ENCODE measurements at places on chromosomes 5 and 9.
A peak's percentile ranks its signal among the peaks of the same experiment; 100 is the strongest.

DNA sequence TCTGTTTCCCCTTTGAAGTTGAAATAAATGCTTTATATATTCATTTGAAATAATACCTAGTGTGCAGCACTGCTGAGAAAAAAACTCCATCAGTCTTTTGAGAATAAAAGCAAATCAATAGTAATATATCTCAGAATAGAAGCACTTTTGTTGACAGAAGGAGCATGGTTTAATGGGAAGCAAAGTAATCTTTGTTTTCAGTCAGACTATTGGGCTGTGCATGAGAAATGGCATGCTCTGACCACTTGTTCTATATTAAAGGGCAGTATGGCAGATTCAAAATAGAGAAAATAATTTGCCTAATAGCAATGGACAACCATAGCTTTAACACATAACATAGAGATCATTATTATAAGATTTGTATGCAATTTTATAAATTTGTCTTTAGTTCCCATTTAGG is 12.4 kb downstream of the CDH10 start:
- no peak for DNase-seq

GRCh38 chr9:134571326-134571931 is 70.2 kb upstream of the COL5A1 start:
- DNase-seq, result no peak

GRCh38 chr9:13281356-13282016 is 2.0 kb upstream of the MPDZ start:
- no peak for DNase-seq

- DNase-seq, result no peak
Observed at GRCh38 chr5:133373121-133373870, 239.0 kb downstream of the FSTL4 start.

GRCh38 chr9:133986061-133986460 is 6.1 kb downstream of the VAV2 start:
- no peak for DNase-seq

DNA sequence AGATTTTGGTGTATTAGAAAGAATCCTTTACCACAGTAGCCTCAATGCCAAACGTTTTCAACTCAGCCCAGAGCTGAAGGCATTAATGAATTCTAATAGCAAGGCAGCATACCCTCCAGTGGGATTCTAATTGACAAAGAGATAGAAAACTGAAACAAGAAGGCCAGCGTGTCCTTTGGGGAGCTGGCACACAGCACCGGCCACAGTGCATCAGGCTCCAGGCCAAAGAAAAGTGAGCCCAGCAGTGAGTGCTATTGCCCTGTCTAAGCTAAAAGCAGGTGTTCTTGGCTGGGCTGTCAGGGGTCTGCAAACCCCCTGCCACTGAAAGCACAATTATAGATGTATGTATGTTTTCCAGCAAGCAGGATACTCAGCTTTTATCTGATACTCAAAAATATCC is 40.4 kb downstream of the PPIC start:
- no peak for DNase-seq

DNA sequence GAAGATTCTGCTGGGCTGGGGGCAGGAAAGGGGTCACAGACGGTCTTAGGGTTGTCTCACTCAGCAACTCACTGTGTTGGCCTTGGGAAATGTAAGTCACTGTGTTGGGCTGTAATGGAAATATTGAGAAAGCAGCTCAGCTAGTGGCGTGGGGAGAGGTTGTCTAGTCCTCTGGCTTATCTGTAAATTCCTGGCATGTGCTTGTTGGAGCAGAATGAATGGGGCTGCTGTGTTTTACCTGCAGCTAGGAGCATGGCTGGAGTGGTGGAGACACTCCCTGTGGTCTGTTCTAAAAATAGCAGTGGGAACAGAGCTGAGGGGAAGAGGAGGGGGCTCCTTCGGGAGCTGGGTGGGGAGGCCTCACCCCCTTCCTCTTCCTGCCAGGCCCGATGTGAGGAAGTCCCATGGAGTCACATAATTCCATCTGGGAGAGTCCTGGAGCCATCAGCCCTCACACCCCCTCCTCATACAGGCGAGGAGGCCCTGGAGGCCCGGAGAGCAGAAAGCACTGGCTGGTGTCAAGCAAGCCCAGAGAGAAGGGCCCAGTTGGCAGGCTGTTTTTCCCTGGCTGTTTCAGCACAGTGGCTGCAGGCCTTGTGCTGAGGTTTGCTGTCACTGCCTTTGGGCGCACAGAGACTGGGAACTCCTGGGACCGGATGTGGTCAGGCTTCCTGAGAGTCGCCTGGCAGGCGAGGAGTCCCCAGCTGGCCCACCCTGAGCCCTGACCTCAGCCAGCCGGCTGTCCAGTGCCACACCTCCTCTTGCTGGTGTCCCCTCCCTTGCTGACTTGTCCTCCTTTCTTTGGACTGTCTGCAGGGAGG is 84.9 kb downstream of the RGS3 start:
- no peak for DNase-seq

DNA sequence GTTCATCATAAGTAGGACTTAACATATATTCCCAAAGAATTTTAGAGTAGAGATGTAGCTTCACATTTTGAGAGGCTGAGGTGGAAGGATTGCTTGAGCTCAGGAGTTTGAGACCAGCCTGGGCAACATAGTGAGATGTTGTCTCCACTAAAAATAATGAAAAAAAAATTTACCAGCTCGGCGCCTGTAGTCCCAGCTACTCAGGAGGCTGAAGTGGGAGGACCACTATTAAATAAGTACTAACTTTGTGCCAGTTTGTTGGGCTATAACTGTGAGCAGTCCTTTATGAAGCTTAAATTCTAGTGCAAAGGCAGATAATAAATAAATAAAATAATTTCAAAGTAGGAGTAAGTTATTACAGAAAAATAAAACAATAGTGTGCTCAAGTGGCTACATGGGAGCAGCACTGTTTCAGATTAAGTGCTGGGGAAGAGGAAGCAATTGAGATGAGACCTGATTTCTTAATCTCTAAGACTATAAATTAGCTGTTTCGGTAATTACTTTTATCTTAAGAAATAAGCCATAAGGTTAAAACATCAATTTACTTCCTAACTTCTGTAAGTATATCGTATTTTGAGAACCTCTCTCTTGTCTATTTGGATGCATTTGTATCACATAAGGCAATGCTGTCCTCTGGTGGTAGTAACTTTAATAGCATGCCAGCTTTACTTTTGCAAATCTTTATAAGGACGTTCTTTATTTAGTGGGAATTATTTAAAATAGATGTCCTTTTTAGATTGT is 98.9 kb downstream of the CSNK1G3 start:
- peak; percentile 44 for DNase-seq

DNA sequence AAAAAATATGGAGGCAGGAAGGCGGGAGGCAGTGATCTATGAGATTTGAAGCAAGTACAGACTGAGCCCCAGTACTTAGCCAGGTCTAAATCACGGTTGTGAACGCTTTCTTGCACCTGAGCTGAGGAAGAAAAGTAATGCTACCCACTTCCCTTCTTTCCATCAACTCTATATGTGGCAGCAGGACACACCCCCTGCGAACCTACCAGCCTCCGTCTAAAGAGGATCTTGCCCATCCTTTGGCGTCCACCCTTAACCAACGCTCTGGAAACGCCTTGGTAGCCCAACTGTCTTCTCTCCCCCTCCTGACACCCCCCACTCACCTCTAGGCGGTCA is 545 bp downstream of the HMGCS1 start:
- DNase-seq, result peak; percentile 56

DNA sequence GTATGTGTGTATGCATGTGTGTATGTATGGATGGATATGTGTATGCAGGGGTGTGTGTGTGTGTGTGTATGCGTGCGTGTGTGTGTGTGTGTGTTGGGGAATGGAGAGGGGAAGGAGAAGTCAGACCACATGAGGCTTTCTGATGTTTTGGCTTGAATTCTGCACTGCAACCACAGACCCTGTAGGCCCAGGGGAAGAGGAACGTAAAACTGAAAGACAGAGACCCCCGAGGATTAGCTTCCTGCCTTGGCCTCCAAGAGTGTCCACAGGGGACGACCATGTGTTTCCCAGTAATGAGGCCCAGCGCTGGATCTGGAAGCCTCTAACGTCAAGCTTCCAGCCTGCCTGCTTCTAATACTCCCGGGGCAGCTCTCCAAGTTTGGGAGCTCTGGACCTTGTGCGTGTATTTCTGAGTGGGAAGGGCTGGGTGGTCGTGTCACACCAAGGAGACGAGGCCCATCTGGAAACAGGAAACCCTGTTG is 5.8 kb downstream of the DCANP1 start:
- DNase-seq, result no peak

- DNase-seq, result no peak
Observed at GRCh38 chr5:72453246-72453775, 53.9 kb downstream of the ZNF366 start.

DNA sequence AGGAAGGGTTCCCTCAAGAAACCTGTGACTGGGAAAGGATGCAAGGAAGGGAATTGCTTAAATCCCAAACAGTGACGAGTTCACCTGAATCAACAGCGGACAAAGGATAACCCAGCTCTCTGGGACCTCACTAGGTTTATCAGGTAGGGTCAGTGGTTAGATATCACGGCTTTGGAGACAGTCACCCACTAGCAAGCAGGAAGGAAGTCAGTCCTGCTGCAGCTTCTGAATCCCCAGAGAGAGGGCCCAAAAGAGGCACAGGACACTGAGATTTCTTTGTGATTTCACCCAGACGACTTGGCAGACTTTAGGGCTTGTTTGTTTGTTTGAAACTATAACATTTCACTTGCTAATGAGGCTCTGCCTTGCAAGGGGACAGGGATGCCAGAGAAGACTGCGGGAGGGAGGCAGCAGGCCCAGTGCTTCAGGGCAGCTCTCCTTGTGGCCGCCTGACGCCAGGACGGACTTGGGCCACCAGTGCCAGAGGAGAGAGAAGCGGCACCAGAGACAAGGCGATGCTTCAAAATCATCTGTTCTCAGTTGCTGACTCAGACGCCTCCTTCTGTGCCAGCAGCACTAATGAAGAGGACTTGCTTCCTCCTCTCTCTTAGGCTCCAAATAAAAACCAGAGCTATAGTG is 275.6 kb upstream of the SLC30A5 start:
- no peak for DNase-seq

DNA sequence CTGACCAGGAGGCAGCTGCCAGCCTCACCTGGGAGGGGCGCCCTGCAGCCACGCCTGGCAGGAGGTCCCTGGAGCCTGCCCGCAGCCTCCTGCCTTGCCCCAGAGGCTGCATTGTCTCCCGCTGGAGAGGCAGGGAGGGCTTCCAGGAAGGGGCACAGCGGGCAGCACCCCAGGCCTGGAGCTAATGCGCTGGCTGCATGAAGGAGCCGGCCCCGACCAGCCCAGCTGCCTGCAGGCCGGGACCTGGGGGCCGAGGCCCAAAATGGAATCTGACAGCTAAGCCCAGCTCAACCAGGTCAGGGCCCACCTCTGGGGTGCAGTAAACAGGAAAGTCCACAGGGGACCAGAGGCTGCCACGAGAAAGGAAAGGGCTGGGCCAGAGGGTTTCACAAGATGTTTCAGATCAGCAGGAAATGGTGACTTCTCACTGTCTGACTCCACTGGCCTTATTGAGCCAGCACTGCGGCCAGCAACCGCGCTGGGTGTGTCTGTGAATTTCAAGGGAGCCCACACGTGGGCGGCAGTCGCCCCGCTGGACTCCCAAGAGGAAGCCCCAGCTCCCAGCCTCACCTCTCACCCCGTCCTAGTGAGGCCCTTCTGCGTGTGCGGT is 18.6 kb upstream of the NOTCH1 start:
- DNase-seq, result no peak

DNA sequence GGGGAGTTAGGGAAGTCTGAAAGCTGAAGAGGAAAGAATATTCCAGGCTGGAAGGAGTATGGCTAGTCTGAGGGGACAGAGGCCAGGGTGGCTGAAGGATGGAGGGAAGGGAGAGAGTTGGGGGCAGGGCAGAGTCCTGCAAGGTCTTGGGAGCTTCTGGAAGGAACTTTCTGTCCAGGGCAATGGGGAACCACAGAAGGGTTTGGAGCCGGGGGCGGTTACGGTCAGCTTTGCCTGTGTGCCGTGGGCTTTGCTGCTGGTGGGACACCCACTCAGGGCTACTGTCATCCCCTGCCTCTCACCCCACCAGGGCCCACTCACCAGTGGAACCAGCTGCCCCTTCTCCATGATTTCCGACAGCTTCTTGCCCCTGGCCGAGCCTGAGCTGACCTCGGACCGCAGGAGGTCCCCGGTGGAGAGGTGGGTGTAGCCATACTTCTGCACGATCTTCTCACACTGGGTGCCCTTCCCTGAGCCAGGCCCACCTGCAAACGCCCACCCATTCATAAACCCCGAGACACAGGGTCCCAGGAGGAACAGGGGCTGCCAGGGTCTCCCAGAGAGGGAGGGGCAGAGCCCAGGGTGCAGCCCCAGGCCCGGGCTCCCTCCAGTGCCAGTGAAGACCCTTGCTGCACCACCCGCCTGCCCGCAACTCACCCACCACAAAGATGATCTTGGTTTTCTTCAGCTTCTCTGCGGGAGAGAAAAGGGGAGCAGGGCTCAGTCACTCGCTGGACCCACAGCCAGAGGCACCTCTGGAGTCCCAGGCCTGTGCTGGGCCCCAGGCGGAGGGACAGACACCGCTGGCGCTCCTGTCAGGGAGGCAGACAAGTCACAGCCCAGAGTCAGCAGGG is 4.9 kb downstream of the AK1 start:
- no peak for DNase-seq

DNA sequence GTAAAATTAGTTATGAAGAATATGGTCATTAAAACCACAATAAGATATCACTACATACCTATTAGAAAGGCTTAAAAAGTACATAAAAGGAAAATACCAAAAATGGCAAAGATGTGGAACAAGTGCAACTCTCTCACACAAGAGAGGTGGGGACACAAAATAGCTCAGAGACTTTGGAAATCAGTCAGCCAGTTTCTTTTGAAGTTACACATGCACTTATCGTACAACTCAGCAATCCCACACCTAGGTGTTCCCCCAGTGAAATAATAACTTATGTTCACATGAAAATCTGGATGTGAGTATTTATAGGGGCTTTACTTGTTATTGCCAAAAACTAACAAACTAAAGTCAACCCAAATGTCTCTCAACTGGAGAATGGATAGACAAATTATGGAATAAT is 9.8 kb upstream of the RICTOR start:
- no peak for DNase-seq

DNA sequence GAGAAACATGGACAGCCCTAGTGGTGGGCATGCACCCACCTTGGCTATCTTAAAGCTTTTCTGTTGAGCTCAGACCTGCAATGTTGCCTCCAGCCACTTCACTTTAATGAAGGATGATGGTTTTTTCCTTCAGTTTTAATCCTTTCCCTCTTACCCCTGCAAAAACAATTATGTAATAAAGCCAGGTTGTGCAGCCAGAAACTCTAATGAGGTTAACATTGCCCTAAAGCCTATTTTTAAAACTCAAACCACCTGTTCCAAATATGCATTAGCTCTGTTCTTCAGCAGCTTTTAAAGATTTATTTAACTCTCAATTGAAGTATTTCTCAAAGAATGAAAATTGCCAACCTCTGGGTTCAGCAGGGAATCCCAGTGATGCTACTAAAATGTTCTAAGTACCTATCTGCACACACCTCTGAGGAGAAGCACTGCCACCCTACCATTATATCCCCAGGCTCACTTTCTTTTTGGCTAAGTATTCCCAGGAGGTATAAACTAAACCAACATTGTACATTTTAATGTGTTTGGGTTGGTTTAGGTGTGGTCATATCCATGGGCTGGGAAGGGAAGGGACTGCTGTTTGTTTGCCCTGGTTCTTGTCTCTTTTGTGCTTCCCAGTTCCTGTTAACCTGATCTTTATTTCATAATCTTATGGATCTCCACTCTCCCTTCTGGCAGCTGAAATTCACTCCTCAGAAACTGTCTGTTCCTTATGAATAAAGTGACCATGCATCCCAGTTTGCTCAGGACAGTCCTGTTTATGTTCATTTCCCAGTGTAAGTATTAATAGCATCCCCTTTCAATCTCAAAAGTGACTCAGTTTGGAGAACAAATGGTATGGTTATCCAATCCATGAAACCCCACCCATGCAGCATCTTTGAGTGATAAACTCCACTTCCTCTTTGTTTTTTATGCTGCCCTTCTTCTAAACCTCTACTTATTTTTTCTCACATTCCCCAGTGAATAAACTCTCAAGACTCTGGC is 251.7 kb downstream of the RAB3C start:
- no peak for DNase-seq
